Activated naive CD4-positive, alpha-beta T cell treated with Interleukin-2 at 50 U/mL for 16 hours (primary cell): ENCODE measurements at places on chromosomes 2 and 18.
A peak's percentile ranks its signal among the peaks of the same experiment; 100 is the strongest.

- DNase-seq = no peak
Observed at GRCh38 chr18:46167971-46168370, 63.8 kb downstream of the HAUS1 start.

- DNase-seq = no peak
Observed at GRCh38 chr18:70273021-70273420, 15.8 kb upstream of the SOCS6 start.

DNA sequence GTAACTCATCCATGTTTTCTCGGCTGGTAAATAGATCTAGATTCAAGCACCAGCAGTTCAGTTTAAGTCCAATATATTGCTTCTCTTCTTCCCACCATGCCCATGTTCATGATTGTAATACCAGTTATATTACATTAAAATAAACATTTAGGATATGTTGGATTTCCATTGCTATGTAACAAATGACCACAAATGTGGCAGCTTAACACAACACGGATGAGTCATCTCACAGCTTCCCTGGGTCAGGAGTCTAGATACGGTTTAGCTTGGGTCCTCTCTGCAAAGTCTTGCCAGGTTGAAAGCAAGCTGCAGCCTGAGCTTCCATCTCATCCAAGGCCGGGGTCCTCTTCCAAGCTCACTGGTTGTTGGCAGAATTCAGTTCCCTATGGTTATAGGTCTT lies 39.4 kb upstream of the SMAD2 start:
- no peak for DNase-seq

DNA sequence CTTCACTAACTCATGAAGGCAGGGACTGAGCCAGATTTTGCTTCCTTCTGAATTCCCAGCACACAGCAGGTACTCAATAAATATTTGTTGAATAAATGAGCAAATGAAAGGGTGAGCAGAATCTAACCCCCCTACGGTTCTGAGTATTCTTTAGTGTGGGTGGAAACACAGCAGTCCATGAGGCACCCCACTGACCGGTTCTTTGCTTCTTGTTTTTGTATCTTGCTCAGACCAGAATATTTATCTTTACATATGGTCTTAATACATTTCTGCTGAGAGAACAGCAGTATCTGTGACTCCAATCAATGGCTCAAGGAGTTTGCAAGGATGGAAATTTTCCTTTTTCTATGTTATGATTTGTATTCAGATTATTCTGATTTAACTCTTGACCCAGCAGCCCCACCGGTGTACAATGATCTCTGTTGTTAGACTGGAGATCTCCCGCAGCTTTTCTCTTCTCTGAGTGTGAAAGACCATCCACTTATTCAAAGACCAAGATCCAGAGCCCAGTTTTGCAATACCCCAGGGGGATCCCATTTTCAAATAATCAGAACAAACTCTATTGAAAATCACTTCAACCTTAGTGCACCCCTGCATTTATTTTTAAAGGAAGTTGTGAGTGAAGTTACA lies 506.5 kb upstream of the TNP1 start:
- no peak for DNase-seq

DNA sequence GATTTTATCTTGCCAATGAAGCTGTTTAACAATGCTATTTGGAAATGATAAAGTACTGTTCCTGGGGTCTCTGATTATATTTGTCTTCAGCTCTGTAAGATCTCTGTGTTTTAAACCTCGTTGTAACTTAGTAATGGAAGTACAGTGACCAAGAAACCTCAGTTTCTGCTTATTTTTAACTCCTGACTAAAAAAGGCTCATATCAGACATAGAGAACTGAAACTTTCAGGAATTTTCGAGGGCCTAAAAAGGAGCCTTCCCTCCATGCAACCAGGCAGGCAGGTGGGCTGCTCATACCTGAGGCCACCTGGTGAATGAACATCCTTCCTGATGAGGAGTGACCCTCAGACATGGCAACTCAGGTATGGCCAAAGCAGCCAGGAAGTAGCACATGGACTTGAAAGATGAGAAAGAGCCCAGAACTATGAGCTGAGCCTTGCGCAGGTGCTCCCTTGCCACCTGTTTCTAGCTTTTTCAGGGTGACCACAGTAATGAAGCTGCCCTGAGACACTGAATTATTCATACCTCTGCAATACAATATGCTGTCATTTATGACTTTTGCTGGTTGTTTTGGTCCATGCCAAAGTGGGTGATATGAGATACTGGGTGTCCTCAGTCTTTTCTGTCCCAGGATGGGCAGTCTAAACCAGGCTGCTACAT lies 23.9 kb downstream of the MYO3B start:
- no peak for DNase-seq

- DNase-seq = no peak
Observed at GRCh38 chr2:203732953-203733510, 26.6 kb downstream of the CD28 start.

DNA sequence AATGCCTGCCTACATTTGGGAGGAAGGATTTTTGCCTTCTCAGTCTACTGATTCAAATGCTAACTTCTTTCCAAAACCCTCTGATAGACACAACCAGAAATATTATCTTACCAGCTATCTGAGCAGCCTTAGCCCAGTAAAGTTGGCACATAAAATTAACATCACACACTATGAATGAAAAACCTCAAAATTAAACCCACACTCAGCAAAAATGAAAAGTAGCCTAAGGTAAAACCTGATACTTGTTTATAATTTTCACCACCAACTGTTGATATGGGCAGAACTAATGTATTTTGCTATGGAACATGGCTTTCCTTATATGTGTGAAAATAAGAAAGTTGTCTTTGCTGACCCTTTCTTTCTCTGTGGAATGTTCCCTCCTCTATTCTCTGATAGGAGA lies 226.0 kb downstream of the DPP10 start:
- no peak for DNase-seq

DNA sequence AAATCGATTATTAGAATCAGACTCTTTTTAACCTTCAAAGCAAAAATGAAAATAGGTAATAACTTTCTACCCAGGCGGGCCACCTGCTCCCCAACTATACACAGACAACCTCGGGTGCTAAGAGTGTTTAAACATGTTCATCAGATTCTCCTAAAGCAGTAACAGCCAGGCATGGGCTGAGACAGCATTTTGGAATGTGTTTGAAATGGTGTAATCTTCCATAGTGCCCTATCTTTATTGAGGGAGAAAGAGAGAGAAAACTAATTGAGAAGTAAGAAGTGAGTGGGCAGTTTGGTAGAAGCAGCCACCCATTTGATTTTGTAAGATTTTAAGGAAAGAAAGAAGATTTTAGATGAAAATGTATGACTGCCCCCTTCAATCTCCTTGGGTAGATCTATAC lies 196.1 kb upstream of the CTAGE1 start:
- DNase-seq = no peak

DNA sequence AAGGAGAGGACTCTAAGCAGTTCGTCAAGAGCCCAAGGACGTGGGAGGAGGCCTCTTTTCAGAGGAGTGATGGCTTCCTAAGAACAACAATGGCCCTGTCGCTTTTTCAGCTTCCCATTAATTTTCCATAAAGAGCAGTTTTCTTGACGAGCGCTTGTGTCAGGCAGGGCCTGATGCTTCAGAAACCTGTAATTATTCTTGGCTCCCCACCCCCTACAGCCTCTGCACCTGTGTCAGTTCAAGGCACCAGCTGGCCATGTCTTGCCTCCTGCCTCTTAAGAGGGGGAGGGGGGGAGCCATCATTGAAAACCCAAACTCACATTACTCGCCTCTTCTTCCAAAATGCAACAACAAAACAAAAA lies 32.3 kb downstream of the KLF7 start:
- DNase-seq = no peak

- no peak for DNase-seq
Observed at GRCh38 chr18:2610549-2610948, 39.2 kb downstream of the NDC80 start.

- no peak for DNase-seq
Observed at GRCh38 chr18:59696311-59697235, 650 bp downstream of the CCBE1 start.

GRCh38 chr2:73759285-73759764 lies 20.6 kb downstream of the DUSP11 start:
- DNase-seq = no peak

GRCh38 chr18:59873641-59874040 lies 26.2 kb upstream of the PMAIP1 start:
- DNase-seq = no peak

- DNase-seq = no peak
Observed at GRCh38 chr2:127811397-127812321, 688 bp upstream of the WDR33 start.

DNA sequence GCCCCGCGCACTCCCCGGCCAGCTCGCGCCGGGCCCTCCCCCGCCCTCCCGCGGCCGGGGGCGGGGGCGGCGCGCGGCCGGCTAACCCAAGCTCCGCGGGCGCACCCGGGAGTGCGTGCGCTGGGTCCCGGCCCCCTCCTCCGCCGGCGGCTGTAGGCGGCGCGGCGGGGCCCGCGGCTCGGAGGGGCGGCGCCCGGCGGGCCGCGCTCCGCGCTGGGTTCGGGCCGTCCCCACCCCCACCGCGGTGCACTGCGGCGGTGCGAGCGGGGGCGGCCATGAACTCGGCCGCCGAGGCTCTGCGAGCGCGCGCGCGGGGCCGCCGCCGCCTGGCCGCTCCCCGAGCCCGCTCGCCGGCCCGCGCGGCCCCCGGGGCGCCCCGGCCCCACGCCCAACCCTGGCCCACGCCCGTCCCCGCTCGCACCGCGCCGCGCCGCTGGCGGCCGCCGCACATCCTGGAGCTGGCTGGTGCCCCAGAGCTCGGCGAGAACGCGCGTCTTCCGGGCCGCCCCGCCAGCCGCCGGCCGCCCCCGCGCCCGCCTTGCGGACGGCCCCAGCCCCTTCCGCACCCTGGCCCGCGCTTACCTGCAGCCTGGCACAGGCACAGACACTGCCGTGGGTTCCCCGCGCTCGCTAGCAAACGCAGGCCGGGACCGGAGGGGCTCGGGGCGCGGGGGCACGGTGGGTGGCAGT lies at the start of gene ZBTB14:
Gene ZBTB14 (minus strand): TSS at position 496 of the 690 bp plus-strand sequence. CDS start 2,480 bp downstream, outside the sequence.
- peak; percentile 68 for DNase-seq

GRCh38 chr2:108905176-108905575 lies 83.8 kb downstream of the EDAR start:
- no peak for DNase-seq

- DNase-seq = no peak
Observed at GRCh38 chr2:44932079-44932478, 9.4 kb upstream of the SIX3 start.

DNA sequence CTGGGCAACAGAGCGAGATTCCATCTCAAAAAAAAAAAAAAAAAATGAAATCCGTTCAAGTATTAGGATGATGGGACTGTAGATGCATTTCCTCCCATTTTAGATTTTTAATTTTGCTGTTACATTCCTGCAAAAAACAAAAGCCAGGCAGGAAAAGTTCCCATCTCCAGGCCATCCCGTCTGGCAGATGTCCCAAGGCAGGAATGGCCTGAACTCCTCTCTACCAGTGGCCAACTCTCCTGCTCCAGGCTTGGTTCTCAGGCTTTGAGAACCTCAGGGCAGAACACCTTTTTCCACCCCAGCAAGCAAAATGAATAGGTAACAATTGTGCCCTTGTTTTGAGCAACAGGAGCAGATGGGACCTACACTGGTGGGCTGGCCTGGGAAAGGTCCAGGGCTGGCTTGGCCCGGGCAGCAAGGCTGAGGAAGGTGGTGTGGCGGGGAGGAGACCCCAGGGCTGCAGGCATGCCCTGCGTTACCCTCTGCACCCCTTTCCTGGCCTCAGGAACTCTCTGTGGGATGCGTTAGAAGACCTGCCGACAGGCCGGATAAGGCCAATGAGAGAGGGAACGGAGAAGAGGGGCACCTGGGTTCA lies 86.0 kb downstream of the FAM210A start:
- no peak for DNase-seq

DNA sequence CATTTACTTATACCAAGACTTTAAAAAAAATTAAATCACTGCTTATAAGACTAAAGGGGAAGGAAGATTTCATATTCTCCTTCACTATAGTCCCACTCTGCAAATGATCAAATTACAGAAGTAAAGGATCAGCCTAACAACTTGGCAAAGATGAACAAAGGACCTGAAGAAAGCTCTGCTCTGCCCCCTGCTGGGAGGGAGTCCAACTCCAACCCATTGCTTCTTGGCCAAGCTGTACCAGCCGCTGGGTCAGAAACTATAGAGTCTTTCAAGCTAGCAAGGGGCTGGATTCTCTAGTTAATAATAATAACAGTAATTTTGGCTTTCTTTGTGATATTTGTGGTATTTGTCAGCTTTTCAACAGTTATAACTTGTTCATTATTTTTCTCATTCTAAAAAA lies 927.0 kb upstream of the CRIM1 start:
- no peak for DNase-seq

GRCh38 chr2:202104286-202104870 lies 31.3 kb downstream of the KIAA2012 start:
- peak; percentile 37 for DNase-seq

GRCh38 chr2:121969766-121970639 lies 214.6 kb downstream of the TSN start:
- DNase-seq = no peak

DNA sequence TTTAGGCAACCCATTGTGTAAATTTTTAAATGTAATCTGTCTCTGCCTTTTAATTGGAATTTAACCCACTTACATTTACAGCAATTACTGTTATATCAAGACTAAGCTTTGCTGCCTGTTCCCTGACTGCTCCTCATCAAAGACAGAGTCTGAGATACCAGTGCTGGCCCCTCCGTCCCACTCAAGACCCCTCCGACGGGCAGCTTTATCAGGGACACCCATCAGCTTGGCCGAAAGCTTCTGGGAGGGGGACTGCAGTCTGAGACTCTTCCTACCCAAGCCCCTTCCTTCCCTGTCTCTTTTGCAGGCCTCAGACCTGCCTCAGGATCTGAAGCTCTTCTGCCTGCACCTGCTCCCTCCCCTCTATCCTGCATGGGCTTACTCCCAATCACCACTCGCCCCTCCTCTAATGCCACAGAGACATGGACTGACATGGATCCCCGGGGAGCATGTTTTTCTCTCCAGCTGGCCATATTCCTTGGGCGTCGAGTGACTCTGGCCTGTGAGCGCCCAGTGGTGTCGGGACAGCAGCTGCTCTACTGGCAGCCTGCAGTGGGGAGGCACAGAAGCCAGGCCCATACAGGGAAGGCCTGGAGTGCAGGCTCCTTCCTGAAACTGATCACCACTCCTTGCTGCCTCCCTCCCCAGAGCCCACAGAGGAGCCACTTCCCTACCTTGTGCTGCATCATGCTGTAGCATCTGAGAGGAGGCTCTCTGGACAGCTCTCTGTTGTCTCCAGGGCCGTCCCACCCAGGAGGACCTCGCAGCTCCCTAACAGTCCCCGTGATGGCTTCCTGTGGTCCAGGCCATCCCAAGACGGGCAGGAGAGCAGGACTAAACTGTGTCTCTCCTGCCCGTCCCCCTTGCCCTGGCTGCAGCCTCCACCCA lies 3.7 kb upstream of the KIF1A start:
- no peak for DNase-seq

- no peak for DNase-seq
Observed at GRCh38 chr2:194327196-194327888, 1329.7 kb upstream of the SLC39A10 start.
